ENCODE measurements at places on chromosomes 3 and 15.

DNA sequence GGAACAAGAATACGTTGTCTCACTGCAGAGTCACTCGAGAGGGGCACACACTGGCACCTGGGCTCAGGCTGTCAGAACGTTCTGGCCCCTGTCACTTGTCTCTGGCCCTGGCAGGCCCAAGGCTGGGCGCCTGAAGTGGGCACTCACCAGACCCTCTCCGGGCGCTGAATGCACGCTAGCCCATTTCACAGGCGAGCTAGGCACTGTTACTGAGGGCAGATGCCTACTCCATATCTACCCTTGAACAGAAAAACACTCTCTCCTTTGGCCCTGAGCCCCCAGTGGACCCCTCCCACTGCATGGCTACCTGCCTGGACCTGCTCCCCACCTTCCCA lies 42.3 kb upstream of the IQSEC1 start:
- no peak for DNase-seq

- DNase-seq = peak; percentile 16
Observed at GRCh38 chr3:188421836-188422540, 268.0 kb downstream of the LPP start.

DNA sequence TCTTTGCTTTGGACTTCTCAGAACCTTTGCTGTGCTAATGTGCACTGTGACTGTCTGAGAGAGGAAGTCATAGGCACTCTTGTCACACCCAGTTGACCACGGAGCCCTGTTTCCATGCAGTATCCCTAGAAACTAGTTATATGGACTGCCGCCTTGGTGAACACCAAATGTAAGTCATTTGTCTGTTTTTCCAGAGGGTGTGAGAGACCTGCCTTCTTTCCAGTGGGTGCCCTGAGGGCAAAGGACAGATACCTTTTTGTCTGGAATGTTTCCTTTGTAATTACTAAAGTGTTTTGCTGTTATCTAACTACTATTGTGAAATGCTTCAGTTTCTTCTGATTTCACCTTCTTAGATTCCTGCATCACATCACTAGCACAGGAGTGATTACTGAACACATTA lies 91.8 kb downstream of the LARS2 start:
- DNase-seq = no peak

DNA sequence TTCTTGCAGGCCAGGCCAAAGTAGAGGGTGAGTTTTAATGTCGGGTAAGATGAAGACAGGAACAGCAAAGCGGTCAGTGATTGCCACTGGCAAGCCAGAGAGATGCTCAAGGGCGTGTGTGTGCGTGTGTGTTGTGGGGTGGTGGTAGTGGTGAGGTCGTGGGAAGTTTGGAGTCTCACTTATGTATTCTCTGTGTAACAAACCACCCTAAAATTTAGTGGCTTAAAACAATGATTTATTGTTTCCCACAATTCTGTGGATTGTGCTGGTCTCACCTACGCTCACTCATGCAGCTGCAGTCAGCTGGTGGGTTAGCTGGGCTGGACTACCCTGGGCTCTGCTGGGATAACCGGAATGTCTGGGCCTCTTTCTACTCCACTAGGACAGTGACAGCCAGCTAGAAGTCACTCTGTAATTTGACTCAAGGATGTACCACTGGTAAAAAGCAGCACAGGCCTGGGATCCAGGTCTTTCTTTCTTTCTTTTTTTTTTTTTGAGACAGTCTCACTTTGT lies 50.9 kb upstream of the BHLHE40 start:
- no peak for DNase-seq

GRCh38 chr3:12922881-12923431 lies 81.6 kb upstream of the RPL32 start:
- no peak for DNase-seq

- no peak for DNase-seq
Observed at GRCh38 chr15:60208709-60209108, 189.1 kb downstream of the ANXA2 start.

- no peak for DNase-seq
Observed at GRCh38 chr3:102733791-102734563, 299.2 kb downstream of the ZPLD1 start.

DNA sequence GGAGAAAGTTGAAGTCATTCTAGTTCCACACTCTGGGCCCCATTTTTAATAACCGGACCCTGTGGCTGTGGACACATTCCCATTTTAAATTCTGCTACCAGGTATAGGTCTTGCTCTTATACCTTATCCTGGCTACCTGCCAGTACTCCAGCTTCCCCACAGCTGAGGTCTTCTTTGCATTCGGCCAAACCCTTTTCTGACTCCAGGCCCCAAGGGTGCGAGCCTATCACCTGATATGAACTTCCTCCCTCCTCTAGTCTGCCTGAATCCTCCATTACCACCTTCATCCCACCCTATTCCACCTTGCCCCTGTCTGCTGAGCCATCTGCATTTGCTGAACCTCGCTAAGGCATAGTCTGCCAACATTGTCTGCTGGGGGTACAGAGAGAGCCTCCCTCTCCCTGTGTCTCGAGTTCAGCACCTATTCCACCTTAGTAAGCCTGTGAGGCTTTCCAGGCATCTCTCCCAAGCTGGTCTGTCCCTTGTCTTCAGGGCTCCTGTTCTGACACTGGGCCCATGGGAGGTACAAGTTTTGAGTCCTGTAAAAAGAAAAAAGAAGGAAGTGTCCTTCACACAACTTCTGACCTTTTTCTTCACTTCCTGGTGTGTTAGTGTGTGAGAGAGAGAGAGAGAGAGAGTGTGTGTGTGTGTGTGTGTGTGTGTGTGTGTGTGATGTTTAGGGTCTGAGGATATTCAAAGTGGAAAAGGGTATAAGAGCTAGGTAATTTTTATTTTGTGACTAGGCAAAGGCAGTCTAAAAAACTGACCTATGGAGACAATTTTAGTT lies 27.0 kb downstream of the PDE8A start:
- DNase-seq = no peak

GRCh38 chr15:56484287-56484686 lies 19.4 kb upstream of the MNS1 start:
- DNase-seq = no peak

DNA sequence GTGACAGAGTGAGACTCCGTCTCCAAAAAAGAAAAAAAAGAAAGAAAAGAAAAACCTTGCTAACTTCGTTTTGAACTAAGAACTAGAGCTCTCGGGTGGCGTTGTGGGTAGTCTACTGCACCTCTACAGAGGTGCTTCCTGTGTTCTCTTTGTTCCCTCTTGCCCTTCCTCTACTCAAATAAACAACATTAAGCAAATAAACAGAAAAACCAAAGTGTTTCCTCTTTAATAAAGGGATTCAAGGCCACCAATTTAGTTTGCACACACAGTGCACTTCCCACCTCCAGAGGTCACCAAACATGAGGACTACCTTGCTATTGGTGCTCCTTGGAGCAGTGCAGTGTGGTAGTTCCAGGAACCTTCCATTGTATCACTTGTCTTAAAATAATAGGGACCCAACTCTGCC lies 354.2 kb upstream of the TBL1XR1 start:
- no peak for DNase-seq

DNA sequence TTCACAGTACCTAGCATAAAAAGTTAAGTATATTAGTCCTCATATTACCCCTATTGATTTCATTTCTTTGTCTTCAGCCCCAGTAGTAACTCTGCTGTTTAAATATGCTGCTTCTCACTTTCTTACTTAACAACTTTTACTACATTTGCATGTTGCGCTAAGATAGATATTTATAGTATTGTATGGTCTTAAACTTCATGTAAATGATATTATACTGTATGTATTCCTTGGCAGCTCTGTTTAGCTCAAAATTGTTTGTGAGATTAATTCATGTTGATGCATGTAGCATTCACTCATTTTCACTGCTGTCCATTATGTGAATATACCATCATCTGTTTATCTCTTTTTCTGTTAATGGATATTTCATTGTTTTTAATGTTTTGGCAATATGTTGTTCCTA lies 64.4 kb downstream of the PPM1L start:
- no peak for DNase-seq

- no peak for DNase-seq
Observed at GRCh38 chr3:9809239-9809614, 835 bp upstream of the TTLL3 start.

GRCh38 chr3:27034255-27034654 lies 334.9 kb downstream of the NEK10 start:
- no peak for DNase-seq

GRCh38 chr15:70401709-70402108 lies 304.0 kb upstream of the TLE3 start:
- no peak for DNase-seq

DNA sequence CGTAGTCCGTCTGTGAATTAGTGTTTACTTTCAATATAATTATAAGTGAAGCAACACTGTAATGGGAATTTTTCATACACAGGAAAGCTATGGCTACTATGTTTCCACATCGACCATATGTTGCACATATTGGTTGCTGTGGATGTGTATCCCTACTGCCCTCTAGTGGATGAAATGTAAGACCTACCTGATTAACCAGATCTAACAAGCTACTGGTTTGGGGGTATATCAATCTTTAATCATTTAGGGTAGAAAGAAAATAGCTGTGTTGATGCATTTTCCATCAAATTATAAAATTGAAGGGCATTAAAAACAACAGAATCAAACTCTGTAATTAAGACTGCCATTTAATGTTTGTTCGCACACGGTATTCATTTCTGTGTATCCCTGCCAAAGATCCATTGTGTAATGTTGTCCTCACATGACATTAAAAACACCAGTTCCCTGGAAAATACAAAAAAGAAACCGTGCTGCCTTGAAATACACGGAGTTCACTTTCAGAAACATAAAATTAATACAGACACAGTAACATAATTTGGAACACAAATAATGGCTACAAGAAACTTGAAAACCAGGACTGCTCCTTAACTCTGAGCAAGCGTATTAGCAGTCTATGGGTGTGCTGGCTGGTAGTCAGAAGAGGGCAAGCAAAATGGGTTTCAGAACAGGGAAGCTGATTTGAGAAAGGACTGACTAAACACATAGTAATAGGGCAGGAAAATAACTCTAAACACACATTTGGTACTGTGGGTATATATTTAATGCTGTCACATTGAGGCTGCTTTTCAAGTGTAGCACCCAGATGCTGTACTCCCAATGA lies 125.1 kb downstream of the TIGIT start:
- DNase-seq = peak; percentile 77

GRCh38 chr3:184379358-184380184 lies at the start of gene CHRD:
Gene CHRD (plus strand): TSS chr3:184380054. CDS start chr3:184380319, 265 bp downstream.
- DNase-seq = no peak

- no peak for DNase-seq
Observed at GRCh38 chr3:123718108-123718507, 133.3 kb upstream of the HACD2 start.

- no peak for DNase-seq
Observed at GRCh38 chr3:103134023-103134724, 699.4 kb downstream of the ZPLD1 start.

GRCh38 chr15:99967841-99968371 lies 234.7 kb upstream of the LYSMD4 start:
- no peak for DNase-seq

DNA sequence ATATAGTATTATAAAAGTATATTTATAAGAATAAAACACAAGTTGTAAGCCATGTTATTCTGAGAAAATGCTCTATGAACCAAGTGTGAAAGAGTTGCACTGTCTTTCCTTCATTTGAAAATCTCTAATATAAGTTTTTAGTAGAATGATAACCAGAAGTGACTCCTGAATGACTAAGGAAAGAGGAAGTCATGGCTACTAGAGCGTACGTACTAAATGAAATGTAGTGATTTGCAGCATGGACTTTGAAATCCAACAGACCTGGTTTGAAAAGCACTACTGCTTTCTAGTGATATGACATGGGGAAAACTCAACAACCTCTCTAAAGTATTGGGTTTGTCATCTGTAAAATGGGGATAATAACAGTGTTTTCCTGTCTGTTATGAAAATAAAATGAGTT lies 10.3 kb upstream of the DNAJC13 start:
- no peak for DNase-seq

DNA sequence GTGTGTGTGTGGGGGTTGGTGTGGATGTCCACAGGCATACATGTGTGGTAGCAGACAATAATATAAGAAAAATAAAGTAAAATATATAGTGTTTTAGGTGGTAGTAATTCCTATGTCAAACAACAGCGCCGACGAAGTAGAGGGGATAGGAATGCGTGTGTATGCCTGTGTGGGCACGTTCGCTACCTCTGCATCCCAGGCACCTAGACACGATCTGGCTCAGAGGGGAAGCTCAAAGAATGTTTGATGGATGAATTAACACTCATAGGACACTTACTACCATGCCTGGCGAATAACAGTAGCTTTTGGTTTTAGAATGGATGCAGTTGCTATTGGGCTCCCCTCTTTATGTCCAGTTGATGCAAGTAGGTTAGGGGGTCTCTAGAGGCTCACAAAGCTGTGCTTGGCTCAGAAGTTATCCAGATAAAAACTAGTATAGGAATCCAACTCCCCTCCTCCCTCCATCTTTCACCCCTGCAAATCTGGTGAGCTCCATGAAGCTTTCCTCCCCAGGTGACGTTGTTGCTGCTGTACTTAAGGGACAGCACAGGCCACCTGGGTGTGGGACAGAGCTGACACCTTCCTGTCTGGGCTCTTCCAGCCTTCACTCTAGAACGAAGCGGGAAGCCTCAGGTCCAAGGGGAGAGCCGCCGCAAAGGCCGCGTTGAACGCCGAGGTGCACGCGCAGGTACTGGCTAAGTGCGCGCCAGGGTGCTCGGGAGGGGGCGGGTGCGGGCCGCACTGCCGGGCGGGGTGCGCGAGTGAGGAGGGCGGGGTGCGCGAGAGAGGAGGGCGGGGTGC lies 192.6 kb upstream of the LYSMD4 start:
- peak; percentile 17 for DNase-seq

DNA sequence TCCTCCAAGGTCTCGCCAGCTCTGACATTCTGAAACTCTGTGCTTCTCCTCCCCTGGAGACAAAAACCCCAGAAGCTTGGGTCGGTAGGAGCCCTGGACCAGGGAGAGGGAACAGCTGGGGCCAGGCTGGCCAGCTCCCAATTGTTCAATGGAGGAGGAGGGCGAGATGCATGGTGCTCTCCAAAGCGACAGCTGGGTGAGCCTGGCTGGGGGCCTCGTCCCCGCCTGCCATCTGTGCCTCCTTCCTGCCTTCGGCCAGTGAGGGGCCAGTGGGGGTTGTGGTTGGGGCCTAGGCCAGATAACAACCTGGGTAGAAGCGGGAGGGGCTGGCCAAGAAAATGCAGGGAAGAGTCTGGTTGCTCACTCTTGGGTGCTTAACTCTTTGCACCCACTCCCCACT lies 79.4 kb downstream of the CORO2B start:
- DNase-seq = no peak
